ENCODE measurements at places on chromosomes 16 and 17.

DNA sequence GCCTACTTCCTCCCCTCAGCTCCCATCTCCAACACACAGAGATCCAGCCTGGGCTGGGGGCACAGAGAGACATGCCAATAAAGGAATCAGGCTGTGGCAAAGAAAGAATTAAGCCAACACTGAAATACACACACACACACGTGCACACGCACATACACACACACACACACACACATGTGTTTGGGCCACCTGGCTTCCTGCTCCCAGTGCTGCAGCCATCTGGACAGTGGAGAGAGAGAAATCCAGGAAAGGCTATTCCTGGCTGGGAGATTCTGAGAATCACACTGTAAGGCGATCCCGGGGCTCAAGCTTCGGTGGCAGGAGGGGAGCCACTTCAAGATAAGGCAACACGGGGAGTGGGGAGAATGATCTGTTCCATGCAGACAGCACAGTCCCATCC, 72.4 kb downstream of the NOG start:
- no peak for DNase-seq

DNA sequence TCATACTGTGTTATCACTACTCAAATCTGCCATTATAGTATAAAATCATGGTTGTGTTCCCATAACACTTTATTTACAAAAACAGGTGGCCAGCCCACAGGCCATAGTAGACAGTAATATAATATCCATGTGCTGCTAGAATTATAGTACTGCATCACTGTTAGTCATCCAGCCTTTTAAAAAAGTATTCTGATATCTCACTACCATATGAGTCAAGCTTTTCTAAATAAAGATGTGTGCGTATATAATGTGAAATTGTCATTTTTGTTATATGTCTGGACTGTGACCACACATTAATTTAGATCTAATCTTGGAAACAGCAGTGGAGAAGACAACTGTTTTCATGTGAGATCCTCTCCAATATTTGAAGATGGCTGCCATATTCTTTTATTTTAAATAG, 1049.1 kb upstream of the GOT2 start:
- DNase-seq: no peak

DNA sequence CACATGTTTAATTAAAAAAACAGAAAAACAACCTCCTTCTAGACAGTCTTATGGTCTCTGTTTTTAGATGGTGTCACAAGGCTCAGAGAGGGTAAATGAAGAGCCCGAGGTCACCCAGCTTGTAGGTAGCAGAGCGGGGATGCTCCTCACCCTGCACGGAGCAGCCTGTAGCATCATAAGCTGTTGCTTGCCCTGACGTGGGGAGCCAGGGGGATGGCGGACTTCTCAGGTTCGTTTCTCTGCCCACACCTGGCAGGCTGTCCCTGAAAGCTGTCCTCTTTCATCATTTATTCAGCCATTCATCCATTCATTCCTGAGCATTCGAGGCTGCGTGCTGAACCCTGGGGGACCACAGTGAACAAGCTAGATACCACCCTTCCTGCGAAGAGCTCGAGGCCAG, 75.7 kb upstream of the KSR1 start:
- no peak for DNase-seq

- no peak for DNase-seq
These were observed 15.1 kb upstream of the BAHCC1 start for GRCh38 chr17:81380131-81380530.

DNA sequence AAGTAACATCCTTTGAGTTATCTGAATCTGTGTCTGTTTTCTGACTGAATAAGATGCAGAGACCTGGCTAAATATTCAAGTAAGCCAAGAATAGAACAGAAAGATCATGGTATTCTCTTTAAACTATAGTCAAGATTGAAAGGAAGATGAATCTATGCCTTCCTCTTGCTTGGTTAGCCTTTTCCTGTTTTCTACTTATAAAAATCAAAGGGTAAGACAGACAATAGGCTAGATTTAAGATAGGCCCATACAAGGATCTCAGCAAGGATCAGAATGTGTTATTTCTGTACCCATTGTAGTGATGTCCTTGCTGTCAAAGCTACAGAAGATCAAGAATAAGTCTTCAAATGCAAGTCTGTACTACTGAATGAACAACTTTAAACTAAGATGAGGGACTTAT, 7.0 kb upstream of the CDR2 start:
- no peak for DNase-seq

GRCh38 chr16:89304181-89304851, 86.8 kb downstream of the ZNF778 start:
- DNase-seq: no peak

- DNase-seq: no peak
These were observed 241.1 kb downstream of the SOX9 start for GRCh38 chr17:72361892-72362291.

DNA sequence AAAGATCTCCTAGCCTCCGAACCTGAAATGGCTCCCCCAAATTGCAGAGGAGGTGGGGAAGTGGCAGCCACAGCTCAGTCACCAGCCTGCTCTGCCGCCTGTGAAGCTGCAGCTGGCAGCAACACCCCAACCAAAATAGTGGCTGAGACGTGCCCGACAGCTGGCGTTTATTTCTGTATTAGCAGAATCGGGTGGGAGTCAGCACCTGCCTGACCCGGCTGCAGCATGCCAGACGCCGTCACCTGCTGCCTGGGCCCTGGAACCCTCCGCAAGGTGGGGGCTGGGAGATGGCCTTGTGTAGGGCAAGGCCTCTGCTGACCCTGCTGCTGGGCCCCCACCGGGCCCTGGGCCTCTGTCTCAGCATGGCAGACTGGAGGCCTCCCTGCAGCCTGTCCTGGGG, 17.5 kb upstream of the PABPN1L start:
- no peak for DNase-seq

GRCh38 chr17:71709946-71710345, 410.9 kb upstream of the SOX9 start:
- DNase-seq: no peak

DNA sequence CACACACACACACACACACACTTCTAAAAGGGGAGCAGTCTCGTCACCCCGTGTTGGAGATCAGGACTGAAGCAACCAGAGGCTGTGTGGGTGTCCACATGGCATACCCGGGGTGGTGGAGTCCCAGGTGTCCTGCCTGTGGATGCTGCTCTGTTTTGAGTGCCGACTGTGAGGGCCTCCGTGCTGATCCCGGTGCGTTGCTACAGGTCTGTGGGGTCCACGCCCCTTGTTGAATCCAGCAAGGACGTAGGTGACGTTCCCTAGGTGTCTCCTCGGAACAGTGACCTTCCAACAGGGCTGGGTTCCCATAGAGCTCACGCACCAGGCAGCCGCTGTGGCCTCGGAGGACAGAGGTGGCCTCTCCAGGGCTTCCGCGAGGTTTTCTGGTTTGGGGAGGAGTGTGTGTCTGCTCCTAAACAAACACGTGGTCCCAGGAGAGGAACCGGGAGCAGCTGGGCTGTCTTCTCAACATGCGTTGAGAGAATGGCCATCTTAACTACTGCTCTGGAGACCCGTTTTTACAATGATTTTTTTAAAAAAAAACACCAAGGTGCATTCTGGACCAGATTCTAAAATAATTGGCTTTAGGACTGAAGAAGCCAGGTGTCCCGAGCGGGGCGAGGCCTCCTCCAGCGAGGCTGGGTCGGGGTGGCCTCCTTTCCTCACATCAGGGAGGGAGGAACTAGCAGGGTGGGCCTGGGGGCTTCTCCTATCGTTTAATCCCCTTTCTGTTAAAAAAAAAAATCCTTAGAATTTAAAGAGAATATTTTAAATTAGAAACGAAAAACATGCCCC, 100.6 kb upstream of the ZNF750 start:
- no peak for DNase-seq
